Stimulated activated CD4-positive, alpha-beta T cell treated with anti-CD3 and anti-CD28 coated beads, Interleukin-15, amount 100 ng/mL, for 48 hours (primary cell): ENCODE measurements at places on chromosomes 7 and 10.

GRCh38 chr10:129971381-129972144 lies 7.5 kb upstream of the EBF3 start:
- no peak for DNase-seq

GRCh38 chr10:131512852-131513251 lies 201.3 kb upstream of the TCERG1L start:
- no peak for DNase-seq

DNA sequence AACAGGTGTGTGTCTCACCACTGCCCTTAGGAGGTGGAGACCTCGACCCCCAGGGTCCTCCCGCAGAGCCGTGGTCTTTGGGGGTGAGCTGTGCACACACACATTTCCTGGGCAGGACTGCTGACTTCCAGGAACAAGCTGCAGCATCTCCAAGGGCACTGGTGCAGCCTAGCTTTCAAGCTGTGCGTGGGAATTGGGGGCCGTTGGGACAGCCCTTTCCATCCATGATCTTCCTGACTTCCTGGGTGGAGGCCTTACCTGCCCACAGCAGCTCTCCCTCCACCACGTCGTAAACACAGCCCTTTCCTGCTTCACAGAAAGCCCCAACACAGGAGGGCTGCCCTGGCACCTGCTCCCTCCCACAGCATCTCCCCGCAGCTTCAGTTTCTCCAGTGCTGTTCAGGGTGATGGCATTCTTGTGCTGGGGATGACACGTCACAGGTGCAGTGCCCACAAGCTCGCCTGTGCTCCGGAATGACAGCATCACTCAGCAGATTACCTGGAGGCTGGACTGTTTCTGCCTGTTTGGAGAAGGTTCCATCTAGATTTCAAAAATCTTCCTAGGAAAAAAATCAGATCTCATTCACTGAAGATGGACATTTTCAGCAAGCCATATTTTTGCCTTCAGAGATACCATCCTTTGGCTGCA lies 208.0 kb upstream of the PPP2R2D start:
- DNase-seq = no peak

DNA sequence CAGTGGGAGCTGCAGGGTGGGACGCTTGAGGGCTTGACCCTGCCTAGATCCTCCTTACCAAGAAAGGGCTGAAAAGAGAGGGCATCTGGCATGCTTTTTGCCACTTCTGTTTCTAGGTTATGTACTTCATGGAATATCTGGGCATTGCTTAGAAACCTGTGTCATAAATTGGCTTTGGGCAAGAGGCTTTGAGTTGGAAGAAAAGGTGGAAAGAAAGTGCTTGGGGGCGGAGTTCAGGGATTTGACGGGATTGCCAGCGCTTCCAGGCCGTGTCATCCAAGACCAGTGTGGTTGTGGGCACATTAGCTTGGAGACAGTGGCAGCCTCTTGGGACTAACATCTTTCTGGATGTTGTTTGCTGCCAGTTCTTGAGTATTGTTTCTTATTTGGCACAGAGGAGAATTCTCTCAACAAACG lies 825 bp downstream of the ZNF862 start:
- DNase-seq = no peak

DNA sequence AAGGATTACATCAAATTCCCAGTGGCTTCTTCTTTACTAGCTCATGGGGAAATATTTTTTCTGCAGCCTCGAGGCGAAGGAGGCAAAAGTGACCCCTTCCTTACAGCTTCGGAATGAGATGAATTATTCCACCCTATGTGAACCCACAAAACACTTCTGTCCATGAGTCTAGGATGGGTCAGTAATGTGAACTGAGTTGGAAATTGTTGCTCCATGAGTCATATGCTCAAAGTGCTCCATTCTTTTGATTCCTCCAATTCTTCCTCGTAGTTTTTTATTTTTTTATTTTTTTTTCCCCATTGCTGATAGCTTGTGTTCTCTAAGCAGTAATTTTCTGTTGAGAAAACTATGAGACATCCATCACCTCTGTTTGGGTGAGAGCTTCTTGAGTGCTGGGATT lies 31.7 kb upstream of the FAM204A start:
- no peak for DNase-seq

DNA sequence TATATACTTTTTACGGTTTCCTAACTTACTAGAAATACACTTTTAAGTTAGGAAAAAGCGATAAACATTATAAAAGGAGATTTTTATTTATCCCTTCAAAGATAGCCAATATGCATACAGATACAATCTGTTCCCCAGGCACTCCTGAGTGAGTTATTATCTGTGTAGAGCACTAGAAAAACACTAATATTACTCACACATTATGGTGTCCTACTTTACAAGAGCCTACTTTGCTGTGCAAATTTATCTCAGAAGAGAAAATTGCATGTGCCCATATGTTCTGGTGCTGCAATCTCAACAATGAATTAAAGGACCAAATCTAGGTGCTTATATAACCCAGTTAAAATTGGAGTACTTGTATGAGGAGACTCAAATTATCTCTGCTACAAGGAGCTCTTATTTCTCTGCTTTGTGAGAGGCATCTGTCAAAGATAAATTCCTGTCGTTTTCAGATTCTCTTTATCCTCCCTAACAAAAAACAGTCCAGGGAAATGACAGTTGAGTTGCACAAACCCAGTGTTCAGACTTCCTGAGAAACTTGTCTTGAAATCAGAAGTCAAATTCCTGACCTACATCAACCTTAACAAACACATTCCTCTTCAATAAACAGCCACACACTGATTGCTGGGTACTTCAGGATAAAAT lies 28.9 kb downstream of the CPA1 start:
- no peak for DNase-seq

- DNase-seq = no peak
These were observed 103.4 kb upstream of the FAM204A start for GRCh38 chr10:118445535-118445934.

DNA sequence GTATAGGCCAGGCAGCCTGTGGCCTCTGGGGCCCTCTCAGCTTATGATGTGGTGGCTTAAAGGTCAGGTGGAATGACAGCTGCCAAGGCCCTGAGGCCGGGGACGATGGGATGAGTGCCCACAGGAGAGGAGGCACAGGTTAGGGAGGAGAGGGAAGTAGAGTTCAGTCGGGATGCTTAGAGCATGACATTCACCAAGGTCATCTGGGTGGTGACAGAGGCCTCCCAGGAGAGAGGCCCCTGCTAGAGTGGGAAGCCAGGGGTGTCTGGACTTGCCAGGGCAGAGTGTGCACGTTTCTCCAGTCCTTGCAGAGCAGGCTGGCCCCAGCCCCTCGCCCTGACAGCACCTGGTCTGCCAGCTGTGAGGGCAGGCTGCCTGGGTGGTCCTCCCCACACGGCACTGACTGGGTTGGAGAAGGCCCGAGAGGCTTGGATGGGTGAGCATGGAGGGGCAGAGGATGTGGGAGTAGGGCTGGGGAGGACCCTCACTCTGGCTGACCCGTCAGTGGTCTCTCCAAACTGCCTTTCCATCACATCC lies 1.5 kb downstream of the CALHM1 start:
- DNase-seq = no peak

GRCh38 chr7:27409776-27410175 lies 167.2 kb downstream of the EVX1 start:
- no peak for DNase-seq

DNA sequence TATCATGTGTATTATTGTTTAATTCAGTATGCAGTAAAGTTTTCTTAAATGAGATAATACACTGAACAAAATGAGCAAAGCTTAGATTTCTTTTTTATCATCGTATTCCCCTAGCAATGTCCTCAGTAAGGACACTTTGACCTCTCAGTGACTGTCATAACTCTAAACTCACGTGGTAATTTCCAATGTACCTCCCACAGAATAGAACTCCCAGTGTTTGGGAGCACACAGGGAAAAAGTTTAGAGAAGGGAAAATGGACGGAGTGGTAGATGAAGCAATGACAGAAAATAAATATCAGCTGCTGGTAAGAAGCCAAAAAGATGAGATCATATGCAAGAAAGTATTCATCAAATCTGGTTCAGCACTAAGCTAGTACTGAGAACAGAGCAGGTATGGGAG lies 758.6 kb upstream of the KCND2 start:
- no peak for DNase-seq

DNA sequence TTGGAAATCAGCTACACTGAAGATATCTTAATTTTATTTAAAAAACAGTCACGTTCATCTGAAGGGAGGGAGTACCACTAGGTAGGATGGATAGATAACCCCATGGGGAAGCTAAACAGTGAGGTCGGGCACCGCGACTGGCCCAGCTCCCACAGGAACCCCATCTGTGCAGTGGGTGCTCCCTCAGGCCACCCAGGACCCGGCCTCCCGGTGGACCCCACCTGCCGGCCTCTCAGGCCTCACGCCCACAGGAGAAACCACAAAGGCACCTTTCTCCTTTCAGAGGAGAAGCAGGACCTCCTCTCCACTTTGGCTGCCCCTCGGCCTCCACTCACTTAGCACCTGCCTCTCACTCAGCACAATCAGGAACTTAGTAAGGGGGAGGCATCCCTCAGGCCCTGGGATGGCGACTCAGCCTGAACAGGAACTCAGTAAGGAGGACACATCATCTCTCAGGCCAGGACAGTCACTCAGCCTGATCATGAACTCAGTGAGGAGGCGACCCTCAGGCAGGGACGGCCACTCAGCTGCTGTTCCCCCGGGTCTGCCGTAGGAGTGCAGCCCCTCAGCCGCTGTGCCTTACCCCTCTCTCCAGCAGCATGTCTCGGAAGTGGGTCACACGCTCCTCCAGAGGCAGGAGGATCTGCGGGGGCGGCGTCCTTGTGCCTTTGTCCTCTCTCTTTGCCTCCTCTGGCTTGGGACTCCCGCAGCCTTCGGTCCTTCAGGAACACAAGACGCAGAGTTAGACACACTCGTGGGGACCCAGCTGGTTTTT lies 195.1 kb downstream of the TCERG1L start:
- no peak for DNase-seq

DNA sequence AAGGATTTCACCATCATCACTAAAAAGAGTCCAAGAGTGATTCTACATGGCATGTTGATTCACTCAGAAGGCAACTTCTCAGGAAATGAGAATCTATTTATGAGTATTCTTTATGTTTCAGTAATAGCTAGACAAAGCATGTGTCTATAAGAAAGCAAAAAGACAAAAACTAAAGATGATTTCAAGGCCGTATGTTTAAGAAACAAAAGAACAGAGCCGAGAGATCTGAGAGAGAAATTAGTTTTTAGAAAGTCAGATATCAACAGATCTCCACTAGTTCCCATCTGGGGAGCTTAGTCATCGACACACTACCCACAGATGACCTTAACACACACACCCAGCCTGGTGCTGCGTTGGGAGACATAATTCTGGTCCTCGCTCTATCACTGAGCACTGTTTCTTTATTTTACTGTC lies 21.0 kb downstream of the PIP4K2A start:
- no peak for DNase-seq

GRCh38 chr10:129098517-129098916 lies 368.5 kb upstream of the MGMT start:
- DNase-seq = no peak

DNA sequence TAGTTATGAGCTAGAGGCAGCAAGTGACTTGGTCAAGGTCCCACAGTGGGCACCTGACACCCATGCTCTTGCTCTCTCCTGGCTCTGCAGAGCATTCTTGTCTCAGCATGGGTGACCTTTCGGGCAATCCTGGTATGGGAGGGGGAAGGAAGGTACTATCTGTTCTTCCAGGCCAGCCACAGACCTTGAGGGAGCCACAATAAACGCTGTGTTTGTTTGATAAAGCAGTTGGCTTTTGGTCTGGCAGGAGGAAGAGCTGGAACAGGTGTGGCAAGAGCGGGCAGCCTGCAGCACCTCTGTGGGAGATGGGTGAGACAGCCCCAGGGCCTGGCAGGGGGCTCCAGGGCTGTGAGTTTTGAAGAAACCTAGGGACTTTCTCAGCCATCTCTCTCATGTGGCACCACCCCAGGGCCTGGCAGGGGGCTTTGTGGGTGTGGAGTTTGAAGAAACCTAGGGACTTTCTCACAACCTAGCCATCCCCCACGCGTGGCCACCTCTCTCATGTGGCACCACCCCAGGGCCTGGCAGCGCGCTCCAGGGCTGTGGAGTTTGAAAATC lies 11.4 kb downstream of the CLDN3 start:
- no peak for DNase-seq

DNA sequence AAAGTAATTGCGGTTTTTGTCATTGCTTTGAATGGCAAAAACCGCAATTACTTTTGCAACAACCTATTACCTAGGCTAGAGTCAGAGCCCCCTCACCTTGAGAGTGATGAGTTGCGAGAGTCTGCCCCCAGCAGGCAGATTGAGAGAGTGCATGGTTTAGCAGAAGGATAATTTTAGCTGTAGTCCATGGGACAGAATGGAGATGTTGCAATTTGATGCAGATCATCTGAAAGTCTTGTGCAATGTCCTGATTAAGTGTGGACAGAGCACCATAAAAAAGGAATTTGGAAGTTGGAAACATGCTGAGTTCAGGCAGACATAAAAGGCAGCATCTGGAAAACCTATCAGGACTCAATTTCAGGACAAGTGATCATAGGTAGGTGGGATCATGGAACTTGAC lies 48.7 kb downstream of the GPR141 start:
- DNase-seq = peak; percentile 4

DNA sequence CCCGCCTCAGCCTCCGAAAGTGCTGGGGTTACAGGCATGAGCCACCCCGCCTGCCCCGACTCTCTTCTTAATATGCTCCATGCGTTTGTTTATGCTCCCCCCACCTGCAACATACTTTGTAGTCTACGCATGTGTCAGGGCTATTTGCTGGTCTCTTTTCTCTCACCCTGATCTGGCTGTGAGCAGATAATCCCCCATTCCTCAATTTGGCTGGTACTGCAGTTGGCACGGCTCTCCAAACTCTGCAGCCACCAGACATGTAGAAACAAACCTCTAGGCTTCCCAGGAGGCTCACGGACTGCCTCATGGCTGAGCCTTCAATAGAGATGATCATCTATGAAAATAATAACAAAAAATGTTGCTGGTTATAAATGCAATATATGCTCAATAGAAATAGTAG lies 540.3 kb upstream of the GALNT17 start:
- DNase-seq = no peak
